ENCODE measurements at places on chromosomes 7 and 10.

DNA sequence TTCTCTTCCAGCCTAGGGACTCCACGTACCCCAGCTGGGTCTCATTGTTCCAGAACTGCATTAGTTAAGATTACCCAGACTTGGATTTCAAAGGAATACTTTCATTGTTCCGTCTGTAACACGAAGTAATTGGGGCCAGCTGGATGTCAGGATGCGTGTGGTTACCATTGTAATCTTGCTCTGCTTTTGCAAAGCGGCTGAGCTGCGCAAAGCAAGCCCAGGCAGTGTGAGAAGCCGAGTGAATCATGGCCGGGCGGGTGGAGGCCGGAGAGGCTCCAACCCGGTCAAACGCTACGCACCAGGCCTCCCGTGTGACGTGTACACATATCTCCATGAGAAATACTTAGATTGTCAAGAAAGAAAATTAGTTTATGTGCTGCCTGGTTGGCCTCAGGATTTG, 21.0 kb downstream of the LRRC17 start:
- no peak for DNase-seq

GRCh38 chr7:125876431-125876830, 946.8 kb upstream of the POT1 start:
- no peak for DNase-seq

DNA sequence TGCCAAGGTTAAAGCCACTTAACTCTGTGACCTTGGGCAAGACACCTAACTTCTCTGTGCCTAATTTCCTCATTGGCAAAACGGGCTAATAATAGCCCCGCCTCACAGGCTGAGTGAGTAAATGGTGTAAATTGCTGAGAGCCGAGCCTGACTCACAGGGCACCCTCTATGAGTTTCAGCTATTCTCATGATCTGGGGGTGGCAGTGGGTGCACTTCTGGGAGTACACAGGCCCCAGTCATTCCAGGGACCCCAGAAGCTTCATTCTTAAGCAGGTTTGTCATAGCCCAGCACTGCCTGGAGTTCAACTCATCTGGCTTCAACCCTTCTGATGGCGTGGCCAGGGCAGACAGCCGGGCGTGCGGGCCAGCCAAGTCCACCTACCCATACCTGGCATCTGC, 137.2 kb downstream of the GRID1 start:
- DNase-seq: no peak

- DNase-seq: no peak
These were observed 102.0 kb downstream of the GRK5 start for GRCh38 chr10:119309423-119309770.

DNA sequence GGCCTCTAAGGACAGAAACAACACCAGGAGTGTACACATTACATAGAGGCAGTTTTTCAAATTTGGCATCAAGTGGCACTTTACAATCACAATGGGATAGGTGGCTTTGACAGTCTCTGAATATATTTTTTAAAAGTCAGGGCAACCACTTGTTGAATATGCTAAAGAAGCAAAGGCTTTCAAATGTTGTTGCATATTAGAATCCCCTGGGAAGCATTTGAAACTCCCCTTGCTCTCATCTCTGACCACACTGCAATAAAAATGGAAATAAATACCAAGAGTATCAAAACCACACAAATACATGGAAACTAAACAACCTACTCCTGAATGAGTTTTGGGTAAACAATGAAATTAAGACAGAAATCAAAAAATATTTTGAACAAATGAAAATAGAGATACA, 106.5 kb upstream of the RAB11FIP2 start:
- DNase-seq: no peak

- no peak for DNase-seq
These were observed 3.6 kb downstream of the SEC23IP start for GRCh38 chr10:119896061-119896655.

GRCh38 chr7:94008537-94008936, 4.4 kb upstream of the BET1 start:
- no peak for DNase-seq

DNA sequence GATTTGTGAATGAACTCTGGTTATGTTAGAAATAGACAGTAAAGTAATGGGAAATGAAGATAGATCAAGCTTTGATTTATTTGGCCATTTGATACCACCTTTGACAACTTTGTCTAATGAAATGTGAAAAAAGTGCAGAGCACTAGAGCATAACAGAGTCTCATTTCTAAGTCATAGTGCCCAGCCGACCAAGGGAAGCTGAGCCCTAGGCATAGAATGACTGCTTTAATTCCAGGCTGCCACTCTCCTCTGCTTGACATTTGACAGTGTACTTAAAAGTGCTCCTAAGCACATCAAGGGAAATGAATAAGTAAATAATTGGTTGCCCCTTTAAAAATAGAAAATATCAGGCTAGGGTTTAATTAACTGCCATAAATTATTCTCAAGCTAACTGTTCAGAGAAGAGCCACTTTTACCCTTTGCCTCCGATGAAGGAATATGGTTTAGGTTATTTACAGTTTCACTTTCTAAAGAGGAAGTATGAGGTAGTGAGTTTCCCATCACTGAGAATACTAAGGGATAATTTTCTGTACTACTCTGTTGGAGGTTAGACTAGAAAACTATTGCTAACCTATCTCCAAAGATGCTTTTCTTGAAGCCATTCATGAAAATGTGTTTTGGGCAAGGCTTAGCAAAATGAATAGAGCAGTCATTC, 591.6 kb downstream of the REEP3 start:
- no peak for DNase-seq

DNA sequence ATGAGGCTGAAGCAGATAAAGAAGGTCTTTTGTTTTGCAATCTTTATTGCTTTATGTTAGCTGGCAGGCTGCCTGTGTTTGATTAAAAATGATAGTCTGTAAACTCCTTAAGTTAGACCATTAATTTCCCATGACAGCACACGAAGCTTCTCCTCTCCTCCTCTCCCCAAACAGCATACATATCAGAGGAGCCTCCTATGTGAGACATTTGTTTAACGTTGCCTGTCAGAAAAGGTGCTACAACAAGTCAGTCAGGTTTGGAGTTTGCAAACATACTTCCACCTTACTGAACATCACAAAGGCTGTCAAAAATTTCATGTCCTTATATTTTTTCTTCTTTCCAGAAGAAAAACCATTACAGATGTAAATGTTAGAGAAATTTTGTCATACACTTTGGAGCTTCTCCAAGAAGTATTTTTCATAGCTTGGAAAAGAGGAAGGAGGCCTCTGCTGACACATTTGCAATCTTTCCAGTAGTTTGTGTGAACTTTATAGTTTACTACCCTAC, 393.1 kb downstream of the EXOC4 start:
- no peak for DNase-seq

GRCh38 chr10:90969121-90969534, 48.2 kb upstream of the ANKRD1 start:
- no peak for DNase-seq

GRCh38 chr7:12889391-12889790, 202.0 kb downstream of the ARL4A start:
- no peak for DNase-seq

- no peak for DNase-seq
These were observed 339.5 kb downstream of the ELMO1 start for GRCh38 chr7:37109016-37109683.

DNA sequence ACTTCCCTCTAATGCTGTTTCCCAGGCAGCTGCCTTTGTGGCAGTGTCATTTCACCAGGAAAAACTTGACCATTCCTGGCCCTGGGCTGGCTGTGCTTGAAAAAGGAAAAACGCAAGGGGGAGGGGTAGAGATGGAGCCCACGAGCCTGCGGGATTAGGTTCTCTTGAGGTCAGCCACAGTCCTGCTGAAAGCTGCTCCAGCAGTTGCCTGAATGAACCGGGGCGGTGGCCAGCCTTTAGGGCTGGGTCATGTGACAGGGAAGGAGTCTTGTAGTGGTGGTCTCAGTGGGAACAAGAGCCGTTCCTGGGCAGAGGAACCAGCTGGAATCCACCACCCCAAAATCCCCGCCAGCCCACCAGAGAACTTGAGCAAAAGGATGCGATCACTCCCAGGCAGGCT, 51.2 kb upstream of the LRRC4 start:
- DNase-seq: no peak

GRCh38 chr7:40675741-40676140, 540.9 kb downstream of the SUGCT start:
- DNase-seq: no peak

- DNase-seq: no peak
These were observed 164.2 kb downstream of the PCLO start for GRCh38 chr7:82998436-82998835.

GRCh38 chr7:138935465-138936011, 45.7 kb downstream of the KIAA1549 start:
- no peak for DNase-seq

- no peak for DNase-seq
These were observed 135.4 kb downstream of the HIBADH start for GRCh38 chr7:27527348-27527714.

DNA sequence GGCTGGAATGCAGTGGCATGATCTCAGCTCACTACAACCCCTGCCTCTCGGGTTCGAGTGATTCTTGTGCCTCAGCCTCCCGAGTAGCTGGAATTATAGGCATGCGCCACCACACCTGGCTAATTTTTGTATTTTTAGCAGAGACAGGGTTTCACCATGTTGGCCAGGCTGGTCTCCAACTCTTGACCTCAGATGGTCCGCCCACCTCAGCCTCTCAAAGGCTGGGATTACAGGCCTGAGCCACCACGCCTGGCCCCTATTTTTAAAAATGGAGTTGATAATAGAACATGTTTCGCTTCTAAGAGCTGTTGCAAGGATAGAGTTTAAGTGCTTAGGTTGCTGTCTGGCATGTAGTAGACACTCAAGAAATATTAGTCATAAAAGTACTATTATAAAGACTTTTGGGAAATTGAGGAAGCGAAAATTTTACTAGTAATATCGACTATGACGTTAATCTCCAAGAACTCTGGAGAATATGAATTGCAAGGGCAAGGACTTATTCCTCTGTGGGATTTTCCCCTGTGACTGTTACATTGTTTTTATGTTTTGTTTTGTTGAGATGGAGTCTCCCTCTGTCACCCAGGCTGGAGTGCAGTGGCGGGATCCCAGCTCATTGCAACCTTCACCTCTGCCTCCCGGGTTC, 7.9 kb downstream of the GTF2I start:
- DNase-seq: no peak

- DNase-seq: peak; percentile 16
These were observed 98.2 kb downstream of the ANLN start for GRCh38 chr7:36487756-36488336.

GRCh38 chr10:5413012-5413938, 918 bp downstream of the NET1 start:
- no peak for DNase-seq

- no peak for DNase-seq
These were observed 70.0 kb upstream of the PCBD1 start for GRCh38 chr10:70958396-70958795.

GRCh38 chr7:105802604-105803428, 73.6 kb downstream of the ATXN7L1 start:
- DNase-seq: no peak

GRCh38 chr10:24343686-24344085, 134.7 kb downstream of the KIAA1217 start:
- no peak for DNase-seq

- no peak for DNase-seq
These were observed 72.1 kb upstream of the SLC13A1 start for GRCh38 chr7:123271856-123272255.

- DNase-seq: no peak
These were observed 483.1 kb upstream of the CNTNAP2 start for GRCh38 chr7:145633513-145633912.

- no peak for DNase-seq
These were observed 5.8 kb downstream of the MAT1A start for GRCh38 chr10:80283536-80284199.

DNA sequence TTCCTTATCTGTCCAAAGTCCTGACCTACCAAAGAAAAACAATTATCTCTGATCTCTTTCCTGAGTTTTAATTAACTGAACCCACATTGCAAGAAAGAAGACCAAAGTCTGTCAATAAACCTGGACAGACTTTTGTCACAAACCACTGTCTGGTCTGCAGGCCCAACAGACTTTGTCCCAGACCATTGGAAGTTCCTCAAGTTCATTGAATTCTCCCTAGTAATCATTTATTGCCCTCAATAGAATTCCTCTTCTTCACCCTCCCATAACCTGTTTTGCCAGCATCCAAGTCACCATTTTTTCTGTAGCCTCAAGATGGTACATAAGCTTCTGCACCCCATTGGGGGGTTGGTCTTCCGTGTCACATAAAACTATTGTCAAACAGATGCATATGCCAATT, 3.9 kb upstream of the DNMBP start:
- no peak for DNase-seq

DNA sequence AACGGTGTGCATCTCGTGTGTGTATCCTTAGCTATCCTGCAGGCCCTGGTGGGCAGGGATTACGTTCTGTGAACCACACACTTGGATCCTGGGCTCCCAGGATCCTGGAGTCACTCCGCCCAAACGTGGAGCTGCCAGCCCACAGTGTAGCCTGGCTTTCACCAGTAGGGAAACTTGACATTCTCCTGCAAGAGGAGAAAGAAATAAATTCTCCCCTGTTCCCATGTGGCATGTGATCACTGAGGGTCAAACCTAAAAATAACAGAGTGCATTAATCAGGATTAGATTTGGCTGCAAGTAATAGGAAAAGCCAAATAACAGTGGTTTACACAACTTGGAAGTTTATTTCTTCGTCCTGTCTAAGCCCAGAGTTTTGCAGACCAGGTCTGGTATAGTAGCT, 32.3 kb downstream of the PALD1 start:
- no peak for DNase-seq

- no peak for DNase-seq
These were observed 34.6 kb upstream of the MALRD1 start for GRCh38 chr10:19014034-19014433.

DNA sequence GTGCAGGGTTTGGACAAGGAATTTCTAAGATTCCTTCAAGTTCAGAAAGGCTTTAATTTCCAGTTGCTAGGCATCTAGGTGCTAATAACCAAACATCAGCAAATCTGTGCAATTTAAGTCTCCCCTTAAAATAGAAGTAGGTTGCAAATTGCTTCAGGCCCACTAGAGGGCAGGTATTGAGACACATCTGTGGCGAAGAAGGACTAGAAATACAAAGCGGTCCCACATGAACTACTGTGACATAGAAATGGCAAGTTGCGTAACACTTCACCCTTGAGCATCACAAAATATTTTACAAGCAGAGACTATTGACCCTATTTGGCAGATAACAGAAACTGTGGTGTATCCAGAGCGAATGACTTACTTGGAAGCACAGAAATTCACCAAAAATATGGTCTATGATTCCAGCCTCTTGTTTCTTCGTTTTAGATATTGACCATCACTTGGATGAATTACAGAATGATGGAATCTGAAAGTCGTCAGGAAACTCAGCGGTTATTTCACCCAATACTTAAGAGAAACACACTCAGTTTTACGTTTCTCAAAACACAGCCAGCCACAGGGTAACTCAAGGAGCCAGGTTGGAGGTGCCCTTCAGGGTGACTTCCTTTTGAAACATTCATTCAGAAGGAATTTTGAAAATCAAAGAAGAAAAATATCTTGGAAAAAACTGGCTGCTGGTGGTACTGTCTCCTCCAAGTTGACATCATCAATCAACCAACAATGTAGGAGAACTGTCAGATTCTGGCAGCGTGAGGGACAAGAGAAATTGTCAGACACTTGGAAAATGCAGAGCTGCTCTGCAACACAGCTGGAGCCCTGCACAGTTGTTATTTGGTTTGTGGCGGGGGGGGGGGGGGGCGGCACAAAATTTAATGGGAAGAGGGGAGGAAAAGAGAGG, 256.3 kb upstream of the MINDY3 start:
- no peak for DNase-seq

Data from T follicular helper cell (primary cell).